CD4-positive, alpha-beta memory T cell (primary cell): ENCODE measurements at places on chromosomes 7 and 10.

GRCh38 chr10:52956461-52956860 is 183.9 kb upstream of the MBL2 start:
- DNase-seq, result no peak

DNA sequence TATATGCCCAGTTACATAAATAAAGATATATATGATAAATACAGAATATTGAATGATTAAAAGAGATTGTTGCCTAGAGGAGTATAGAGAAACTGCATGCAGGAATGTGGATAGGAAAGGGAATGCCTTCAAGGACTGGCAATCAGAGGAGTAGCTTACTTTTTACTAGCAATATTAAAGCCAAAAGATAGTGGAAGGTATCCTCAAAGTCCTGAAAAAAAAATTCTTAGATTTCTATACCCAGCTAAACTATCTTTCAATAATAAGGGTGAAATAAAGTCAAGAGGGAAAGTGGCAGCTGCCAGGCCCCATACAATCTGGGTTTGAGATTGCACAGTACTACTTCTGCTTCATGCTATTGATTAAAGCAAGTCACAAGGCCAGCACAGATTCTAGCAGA is 733.2 kb downstream of the GATA3 start:
- no peak for DNase-seq

DNA sequence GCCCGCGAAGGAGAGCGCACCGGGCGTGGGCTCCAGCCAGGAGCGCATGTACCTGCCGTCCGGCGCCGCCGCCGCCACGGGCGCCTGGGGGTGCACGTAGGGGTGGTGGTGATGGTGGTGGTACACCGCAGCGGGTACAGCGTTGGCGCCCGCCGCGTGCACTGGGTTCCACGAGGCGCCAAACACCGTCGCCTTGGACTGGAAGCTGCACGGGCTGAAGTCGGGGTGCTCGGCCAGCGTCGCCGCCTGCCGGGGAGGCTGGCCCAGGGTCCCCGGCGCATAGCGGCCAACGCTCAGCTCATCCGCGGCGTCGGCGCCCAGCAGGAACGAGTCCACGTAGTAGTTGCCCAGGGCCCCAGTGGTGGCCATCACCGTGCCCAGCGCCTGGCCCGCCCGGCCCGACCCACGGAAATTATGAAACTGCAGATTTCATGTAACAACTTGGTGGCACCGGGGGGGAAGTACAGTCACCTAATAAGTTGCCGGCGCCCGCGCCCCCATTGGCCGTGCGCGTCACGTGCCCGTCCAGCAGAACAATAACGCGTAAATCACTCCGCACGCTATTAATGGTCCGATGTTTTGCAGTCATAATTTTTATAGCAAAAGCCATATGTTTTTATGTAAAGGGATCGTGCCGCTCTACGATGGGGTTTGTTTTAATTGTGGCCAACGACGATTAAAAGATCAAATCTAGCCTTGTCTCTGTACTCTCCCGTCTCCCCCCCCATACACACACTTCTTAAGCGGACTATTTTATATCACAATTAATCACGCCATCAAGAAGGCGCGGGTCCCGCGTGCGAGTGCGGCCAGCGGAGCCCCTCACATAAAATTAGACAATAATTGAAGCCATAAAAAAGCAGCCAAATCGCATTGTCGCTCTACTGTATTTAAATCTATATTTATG is at the start of gene HOXA9:
Gene HOXA9 (minus strand): TSS at position 449 of the 907 bp plus-strand sequence. CDS start 80 bp downstream, at position 369.
- no peak for DNase-seq

DNA sequence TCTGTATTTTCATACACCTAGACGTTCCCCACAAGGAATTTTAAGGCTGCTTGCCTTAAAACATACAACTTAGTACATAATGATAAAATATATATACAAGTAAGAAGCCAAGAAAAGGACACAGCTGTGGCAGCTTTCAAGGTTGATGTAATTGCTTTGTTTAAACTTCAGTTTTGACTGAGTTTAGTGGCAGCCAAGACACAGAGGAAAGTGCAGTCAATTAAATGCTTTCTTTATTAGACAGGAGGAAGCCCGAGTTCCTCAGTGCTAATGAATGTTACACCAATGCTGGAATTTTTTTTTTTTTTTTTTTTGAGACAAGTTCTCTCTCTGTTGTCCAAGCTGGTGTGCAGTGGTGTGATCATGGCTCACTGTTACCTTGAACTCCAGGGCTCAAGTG is 11.2 kb upstream of the STK31 start:
- DNase-seq, result no peak

GRCh38 chr10:1507436-1507835 is 229.9 kb downstream of the ADARB2 start:
- no peak for DNase-seq

- DNase-seq, result no peak
These were observed 595.0 kb downstream of the GRM8 start for GRCh38 chr7:126657599-126658358.

- no peak for DNase-seq
These were observed 105.9 kb upstream of the PCDH15 start for GRCh38 chr10:54906940-54907339.

- no peak for DNase-seq
These were observed 37.6 kb downstream of the NDUFB2 start for GRCh38 chr7:140734096-140734495.

DNA sequence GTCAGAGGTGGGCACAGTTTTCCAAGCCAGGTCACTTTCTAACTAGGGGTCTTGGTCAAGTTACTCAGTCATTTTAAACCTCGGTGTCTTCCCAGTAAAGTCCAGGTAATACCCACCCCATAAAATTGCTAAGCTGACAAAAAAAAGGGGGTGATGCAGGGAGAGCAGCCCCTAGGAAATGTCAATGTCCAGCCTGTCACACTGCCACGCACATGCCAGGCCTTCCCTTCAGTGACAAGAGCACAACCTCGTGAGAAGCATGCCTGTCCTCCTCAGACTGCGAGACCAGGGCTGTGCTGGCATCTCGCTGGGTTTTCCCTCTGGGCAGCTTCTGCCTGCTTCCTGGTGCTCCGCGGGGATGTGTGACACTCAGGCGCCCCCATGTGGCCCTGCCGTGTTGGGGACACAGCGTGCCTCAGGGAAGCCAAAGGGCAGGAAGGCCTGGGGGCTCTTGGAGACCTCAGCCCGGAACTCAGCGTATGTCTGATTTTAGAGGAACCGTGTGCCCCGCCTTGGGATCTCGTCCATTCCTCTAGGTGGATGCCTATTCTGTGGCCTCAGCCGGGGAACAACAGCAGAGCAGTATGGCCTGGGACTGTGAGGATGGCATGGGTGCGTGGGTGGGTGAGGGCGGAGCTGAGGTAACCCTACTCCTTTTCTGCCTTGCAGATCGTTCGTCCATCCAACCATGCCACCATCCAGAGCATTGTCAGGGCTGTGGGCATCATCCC is 10.2 kb upstream of the GDF2 start:
- DNase-seq, result peak; percentile 79

DNA sequence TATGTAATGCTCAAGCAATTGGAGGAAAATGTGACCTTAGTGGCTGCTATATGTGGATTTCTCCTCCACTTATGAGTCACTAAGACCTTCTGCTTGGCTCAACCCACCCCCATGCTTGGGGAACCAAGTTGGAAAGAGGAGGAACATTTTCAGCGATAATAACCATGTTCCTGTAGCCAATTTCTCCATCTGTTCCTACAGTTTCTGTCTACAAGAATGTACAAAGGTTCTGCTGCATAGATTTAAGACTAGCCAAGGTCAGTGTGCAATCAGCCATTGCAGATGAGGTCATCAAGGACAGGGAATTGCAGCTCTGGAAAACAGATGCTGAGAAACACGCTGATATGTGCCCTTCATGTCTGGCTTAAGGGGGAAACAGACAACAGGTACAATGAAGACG is 5.6 kb upstream of the NRCAM start:
- DNase-seq, result no peak

DNA sequence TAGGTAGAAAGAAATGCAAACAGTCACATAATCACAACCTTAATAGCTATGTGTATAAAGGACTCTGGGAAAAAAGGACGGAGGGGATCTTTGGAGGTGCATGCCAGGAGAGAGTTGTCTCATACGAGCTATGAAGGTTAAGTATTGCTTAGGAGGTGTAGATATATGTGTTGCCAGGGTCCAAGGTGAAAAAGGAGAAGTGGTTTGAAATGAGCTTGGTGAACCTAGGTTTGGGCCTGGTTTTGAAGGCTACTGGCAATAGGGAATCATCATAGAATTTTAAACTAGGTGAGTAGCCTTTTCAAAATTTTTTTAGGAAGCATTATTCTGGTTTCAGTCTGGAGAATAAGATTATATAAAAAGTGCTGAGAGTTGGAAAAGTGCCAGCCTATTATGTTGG is 336.8 kb downstream of the AUTS2 start:
- no peak for DNase-seq

DNA sequence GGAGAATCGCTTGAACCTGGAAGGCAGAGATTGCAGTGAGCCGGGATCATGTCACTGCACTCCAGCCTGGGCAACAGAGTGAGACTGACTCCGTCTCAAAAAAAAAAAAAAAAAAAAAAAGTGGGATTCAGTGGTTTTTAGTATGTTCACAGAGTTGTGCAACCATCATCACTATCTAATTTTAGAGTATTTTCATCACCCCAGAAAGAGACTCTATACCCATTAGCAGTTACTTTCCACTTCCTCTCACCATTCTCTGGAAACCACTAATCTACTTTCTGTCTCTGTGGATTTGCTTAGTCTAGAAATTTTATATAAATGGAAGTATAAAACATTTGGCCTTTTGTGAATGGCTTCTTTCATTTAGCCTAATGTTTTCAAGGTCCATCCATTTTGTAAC is 113.4 kb downstream of the ST7 start:
- no peak for DNase-seq

DNA sequence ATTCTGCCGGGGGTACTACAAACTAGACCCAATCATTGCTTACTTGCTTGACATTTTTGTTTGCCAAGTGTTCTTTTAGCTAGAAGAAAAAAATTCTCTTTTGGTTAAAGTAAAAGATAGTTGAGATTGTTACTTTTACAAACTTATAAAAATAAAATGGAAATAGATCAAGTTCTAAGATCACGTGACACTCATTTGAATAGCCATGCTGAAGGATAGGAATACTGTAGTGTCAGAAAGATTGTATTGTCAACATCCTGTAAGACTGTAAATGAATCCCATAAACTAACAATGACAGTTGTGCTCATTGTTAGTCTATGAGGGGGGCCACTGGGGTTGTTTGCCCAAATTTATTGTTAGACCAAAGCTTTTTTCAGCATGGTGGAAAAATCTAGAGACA is 10.5 kb downstream of the NRG3 start:
- no peak for DNase-seq

DNA sequence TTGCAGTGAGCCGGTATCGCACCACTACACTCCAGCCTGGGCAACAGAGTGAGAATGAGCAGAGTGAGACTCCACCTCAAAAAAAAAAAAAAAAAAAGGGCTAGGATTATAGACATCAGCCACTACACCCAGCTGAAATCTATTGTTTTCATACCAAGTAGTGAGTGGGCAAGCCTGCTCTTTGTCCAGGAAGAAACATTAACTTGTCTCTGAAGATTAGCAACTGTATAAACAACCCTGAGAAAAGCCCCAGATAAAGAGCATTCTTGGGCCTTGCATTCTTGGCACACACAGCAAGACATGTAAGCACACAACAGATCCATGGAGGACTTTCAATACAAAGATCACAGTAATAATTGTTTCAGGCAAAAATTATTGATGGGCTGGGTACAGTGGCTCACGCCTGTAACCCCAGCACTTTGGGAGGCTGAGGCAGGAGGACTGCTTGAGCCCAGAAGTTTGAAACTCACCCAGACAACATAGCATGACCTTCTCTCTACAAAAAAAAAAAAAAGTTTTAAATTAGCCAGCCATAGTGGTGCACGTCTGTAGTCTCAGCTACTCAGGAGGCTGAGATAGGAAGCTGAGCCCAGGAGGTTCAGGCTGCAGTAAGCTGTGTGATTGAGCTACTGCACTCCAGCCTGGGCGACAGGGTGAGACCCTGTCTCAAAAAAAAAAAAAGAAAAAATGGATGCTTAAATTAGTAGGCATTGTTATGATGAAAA is 4.4 kb downstream of the PSPH start:
- DNase-seq, result no peak

- no peak for DNase-seq
These were observed 37.0 kb downstream of the PPP2R2D start for GRCh38 chr10:131937836-131938235.

DNA sequence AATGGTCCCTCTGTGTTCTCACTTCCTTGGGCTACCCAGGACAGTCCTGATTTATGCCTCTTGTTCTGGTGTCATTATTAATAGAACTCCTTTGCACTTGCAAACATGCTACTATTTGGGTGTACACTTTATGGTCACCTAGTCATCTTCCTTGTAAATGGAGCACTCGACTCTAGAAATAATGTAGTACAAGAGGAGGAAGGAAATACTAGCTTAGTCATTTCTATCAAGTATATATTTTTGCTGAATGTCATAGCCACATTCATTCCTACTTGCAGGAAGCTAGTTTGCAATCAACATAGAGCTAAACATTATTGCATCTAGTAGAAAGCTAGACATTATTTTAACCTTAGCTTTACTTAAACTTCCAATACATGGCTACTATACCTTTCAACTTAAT is 335.3 kb downstream of the MAGI2 start:
- no peak for DNase-seq

GRCh38 chr10:56466005-56466404 is 104.9 kb upstream of the ZWINT start:
- DNase-seq, result no peak

- DNase-seq, result peak; percentile 27
These were observed 166.6 kb downstream of the ARHGAP21 start for GRCh38 chr10:24556750-24557742.

DNA sequence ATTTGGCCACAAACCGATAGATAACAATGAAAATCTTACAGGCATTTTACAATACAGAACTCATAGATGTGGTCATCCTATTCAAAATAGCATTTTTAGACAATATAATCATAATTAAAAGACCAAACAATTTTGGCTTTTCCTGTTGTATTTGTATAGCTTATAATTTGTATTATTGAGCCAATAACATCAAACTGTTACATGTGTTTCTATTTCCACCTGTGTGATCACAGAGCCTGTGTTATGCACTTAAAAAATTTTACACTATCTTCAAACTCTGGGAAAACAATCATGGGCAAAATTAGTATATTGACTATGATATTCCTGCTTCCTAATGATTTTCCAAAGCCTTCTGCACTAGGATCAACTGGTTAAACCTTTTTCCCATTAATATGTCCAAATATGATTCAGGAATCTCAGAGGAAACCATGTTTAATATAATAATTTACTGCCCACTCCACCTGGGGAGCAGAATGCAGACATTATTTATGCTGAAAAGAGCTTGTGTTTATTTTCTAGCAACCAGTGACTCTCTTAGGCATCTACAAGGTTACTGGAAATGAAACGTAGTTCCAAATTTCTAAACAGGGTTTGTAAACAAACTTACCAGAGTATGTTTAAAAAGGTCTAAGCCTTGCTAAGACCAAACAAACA is 1.7 kb downstream of the RHOBTB1 start:
- DNase-seq, result no peak

- no peak for DNase-seq
These were observed 42.3 kb downstream of the ARID5B start for GRCh38 chr10:61943674-61944378.

GRCh38 chr7:99278180-99278579 is 5.5 kb downstream of the MYH16 start:
- DNase-seq, result no peak
